Glomerular endothelial cell (primary cell): ENCODE measurements at places on chromosomes 12 and 14.

- DNase-seq = no peak
These were observed 15.4 kb upstream of the ASIC1 start for GRCh38 chr12:50041962-50042361.

DNA sequence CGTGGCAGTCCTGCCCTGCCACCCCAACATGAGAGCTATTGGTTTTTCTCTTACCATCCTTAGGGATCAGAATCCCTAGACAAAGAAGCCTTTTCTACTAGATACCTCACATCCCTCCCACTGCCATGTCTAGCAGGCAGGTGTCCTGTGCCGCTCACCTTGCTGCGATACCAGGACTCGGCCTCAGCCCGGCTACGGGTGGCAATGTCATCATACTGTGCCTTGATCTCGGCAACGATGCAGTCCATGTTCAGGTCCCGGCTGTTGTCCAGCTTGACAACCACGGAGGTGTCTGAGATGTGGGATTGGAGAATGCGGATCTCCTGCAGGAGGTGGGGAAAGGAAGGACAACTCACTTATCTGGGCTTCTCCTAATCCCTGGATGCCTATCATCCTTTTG lies 4.5 kb downstream of the KRT83 start:
- no peak for DNase-seq

GRCh38 chr14:95679148-95679815 lies 6.9 kb upstream of the TCL1B start:
- DNase-seq = no peak

- DNase-seq = no peak
These were observed 447.5 kb downstream of the PCNX1 start for GRCh38 chr14:71354801-71355200.

DNA sequence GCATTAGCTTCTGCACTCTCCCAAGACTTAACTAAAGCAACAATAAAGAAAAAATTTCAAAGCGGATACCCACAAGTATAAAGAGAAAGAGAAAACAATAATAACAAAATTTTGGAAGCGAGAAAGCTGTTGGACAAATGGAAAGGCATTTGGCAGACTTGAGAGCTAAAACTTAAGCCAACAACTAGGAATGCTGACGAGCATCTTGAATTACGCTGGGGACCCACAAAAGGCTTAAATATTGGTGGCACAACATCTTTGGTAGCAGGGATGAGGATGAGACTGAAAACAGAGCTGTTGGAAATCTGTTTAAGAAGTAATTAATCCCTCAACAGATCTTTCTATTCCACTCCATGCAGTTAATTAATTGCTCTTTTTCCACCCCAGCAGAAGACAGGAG lies 49.8 kb downstream of the LLPH start:
- DNase-seq = no peak

GRCh38 chr12:93924367-93924766 lies 224.0 kb upstream of the PLXNC1 start:
- DNase-seq = no peak

- DNase-seq = no peak
These were observed 34.3 kb downstream of the KLRD1 start for GRCh38 chr12:10341892-10342509.

GRCh38 chr12:51898937-51899336 lies 8.4 kb upstream of the ACVRL1 start:
- DNase-seq = no peak
